ENCODE measurements at places on chromosomes 1 and 21. TPM values are rescaled to one million over a fixed set of nuclear protein-coding genes. Genes with fewer than 3 reads are reported as not detected.

The DENND2D gene
- 8.9 TPM for total RNA-seq

The SAMSN1 gene
- total RNA-seq, result not detected

The PDXK gene
- 115 TPM for total RNA-seq

The OR6K2 gene
- not detected for total RNA-seq

The AGT gene
- 5.7 TPM for total RNA-seq

The PKN2 gene
- 13.8 TPM for total RNA-seq

The KANK4 gene
- under 0.01 TPM for total RNA-seq

The APP gene
- total RNA-seq, result 911 TPM
